ENCODE measurements at places on chromosomes 12 and 14. TPM values are rescaled to one million over a fixed set of nuclear protein-coding genes. Genes with fewer than 3 reads are reported as not detected.

DNA sequence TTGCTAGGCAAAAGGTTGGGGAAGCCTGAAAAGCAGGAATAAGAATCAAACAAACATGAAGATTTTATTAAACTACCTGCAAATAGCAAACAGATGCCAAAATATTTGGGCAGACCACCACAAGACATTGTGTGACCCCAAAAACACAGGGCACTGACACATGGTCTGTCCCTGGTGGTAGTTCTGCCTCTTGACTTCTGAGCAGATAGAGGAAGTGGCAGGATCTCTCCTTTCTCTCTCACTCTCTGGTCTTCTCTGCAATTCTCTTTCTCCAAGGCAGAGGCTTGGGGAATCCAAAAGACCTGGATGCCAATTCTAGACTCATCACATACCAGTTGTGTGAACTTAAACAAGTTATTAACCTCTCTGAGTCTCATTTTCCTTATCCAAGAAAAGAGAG, 4.3 kb upstream of the PTGDR start:
- no peaks in the 10 kb centered on the region for H3K36me3 ChIP-seq
- no peak overlapping the region for H3K27ac ChIP-seq
- H3K4me3 ChIP-seq, result no peak overlapping the region
- H3K4me1 ChIP-seq, result no peaks in the 10 kb centered on the region
- no peak for DNase-seq

DNA sequence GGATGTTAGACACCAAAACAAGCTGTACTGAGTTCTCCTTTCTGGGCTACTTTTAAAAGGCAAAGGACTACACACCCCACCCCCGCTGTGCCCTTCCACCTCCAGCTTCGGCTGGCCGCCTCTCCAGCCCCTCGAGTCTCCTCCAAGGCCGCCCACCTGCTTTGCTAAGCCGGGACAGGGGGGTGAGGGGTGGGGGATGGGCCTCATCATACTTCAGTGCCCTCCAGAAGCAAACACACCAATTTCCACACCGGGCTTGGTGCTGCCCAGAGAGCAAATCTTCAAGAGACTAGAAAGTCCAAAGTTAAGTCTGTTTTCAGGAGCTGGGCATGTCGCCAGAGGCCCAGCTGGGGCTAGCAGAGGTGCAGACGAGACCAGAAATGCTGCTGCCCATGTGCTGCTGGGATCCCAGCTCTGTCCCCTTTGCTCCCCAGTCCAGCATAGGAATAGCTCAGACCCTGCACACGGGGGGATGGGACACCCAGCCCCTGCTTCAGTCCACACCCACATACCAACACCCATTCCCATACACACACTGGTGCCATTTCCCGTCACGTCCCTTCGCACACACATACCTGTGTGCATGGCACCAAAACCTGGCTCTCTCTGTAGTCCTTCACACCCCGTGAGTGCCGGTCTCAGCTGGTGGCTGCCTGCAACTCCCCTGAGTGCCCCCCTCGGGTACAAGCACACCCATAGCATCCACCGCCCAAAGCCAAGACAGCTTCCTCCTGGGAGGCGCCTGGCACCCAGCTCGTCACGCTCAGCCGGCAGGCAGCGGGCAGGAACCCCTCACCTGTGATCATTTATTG, 1.0 kb downstream of the SLC6A12 start:
- peaks cover 55% of the 10 kb centered on the region for H3K27me3 ChIP-seq
- no peak overlapping the region for H3K27ac ChIP-seq
- H3K36me3 ChIP-seq, result no peaks in the 10 kb centered on the region
- no peak for DNase-seq

GRCh38 chr12:30420561-30420960, 275.1 kb downstream of the IPO8 start:
- H3K27me3 ChIP-seq, result no peaks in the 10 kb centered on the region
- H3K36me3 ChIP-seq, result no peaks in the 10 kb centered on the region
- no peak overlapping the region for H3K4me3 ChIP-seq
- H3K27ac ChIP-seq, result no peak overlapping the region

DNA sequence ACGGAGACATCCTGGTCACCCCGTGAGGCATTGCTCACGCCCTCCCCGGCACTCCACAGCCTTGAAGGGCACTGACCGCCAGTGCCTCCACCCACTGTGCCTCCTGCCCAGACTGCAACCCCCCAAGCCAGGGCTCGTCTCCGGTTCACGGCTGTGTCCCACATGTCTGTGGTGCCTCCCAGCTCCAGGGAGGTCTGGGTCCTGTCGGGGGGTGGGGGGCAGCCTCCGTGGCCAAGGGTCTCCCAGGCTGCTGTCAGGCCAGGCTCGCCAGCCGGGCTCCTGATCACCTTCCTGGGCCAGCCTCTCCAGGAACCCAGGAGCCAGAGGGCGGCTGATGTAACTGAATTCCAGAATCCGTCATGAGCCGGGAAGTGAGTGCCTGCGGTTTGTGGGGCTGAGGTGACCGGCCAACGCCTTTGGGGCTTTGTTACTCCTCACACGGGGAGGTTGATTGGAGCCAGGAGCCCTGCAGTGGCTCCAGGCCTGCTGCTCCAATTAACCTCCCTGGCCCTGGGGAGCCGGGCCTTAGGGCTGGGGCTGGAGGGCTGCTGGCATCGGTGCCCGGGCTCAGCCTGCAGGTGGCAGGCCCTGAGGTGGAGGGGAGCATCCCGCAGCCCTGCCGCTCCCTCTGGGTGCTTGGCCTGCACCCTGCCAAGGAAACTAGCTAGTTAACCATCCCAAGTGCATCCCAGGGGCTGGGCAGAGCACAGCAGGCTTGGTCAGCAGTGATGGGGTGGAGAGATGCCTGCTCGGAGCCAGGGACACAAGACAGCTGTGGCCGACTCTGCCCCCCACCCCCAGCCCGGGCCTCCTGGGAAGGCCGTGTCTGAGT, 36.4 kb upstream of the FBRSL1 start:
- H3K36me3 ChIP-seq, result no peaks in the 10 kb centered on the region
- H3K27me3 ChIP-seq, result no peaks in the 10 kb centered on the region
- no peak overlapping the region for H3K27ac ChIP-seq
- no peak overlapping the region for H3K4me3 ChIP-seq
- no peak for DNase-seq

GRCh38 chr12:13146336-13146938, 43.0 kb upstream of the GSG1 start:
- H3K27ac ChIP-seq, result no peak overlapping the region
- H3K27me3 ChIP-seq, result no peaks in the 10 kb centered on the region
- no peaks in the 10 kb centered on the region for H3K4me1 ChIP-seq
- H3K4me3 ChIP-seq, result no peak overlapping the region

DNA sequence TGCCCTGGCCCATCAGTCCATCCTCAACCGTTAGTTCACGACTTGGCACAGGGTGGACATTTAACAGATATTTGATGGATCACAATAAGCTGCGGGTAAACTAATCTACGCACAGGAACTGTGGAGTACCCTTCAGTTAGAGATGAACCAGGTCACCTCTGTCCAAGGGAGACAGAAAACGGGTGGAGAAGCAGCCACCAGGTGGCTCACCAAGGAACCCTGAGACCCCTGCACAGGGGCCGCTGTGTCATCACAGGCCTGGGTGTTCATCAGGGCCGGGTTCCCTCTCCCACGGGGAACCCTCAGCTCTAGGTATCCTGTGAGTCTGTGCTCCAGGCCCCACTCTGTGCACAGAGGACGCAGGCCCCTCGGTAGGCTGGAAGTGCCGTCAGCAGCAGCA, 122.2 kb downstream of the PIWIL1 start:
- no peaks in the 10 kb centered on the region for H3K27me3 ChIP-seq
- peak; percentile 77 for DNase-seq
- H3K4me3 ChIP-seq, result no peak overlapping the region
- no peaks in the 10 kb centered on the region for H3K36me3 ChIP-seq

- no peak for DNase-seq
- no peak overlapping the region for H3K4me3 ChIP-seq
- H3K4me1 ChIP-seq, result no peaks in the 10 kb centered on the region
- no peaks in the 10 kb centered on the region for H3K36me3 ChIP-seq
Measured at GRCh38 chr12:44771485-44772021, 104.6 kb downstream of the NELL2 start.

DNA sequence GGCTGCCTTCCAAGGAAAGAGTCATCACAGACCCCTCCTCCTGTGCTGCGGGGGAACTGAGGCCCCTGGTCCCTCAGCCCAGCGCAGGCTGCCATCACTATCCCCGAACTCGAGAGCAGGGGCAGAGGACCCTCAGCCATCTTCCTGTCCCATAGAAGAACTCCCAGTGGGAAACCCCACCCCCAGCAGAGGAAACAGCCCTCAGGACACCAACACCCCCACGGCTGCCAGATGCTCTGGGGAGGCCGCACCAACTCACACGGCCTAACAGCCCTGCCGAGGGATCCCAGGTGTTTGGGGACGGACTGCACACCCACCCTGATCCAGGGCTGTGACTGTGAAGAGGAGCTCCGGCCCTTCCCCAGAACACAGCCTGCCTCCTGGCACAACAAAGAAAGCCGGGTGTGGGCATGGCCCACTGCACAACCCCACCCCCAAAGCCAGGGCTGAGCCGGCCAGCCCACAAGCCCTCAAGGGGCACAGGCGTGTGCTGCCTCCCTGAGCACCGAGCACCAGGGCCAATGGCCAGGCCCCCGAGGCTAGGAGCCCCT, 16.3 kb upstream of the C14orf180 start:
- H3K4me3 ChIP-seq, result no peak overlapping the region
- no peak for DNase-seq
- no peaks in the 10 kb centered on the region for H3K27me3 ChIP-seq
- peaks cover 2% of the 10 kb centered on the region for H3K4me1 ChIP-seq
- H3K36me3 ChIP-seq, result no peaks in the 10 kb centered on the region

- H3K36me3 ChIP-seq, result no peaks in the 10 kb centered on the region
- no peak overlapping the region for H3K4me3 ChIP-seq
- no peaks in the 10 kb centered on the region for H3K4me1 ChIP-seq
- peak; percentile 82 for DNase-seq
Measured at GRCh38 chr14:55731881-55732498, 152.0 kb downstream of the KTN1 start.

DNA sequence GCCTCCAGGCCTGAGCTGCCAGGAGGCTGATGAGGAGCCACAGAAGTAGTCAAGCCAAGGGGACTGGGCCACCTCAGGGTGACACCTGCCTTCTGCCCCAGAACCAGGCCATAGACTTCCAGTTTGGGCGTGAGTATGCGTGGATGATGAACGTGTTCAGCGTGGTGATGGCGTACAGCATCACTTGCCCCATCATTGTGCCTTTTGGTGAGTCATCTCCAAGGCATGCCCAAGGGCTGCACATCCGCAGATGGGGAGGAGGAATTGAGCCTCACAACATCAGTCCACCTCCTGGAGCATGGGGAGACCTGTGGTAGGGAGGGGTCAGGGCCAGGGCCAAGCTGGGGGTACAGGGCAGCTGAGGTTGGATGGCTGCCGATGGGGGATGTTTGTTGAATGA, 22.3 kb downstream of the NGB start:
- no peak for DNase-seq
- no peaks in the 10 kb centered on the region for H3K36me3 ChIP-seq
- no peaks in the 10 kb centered on the region for H3K4me1 ChIP-seq
- H3K4me3 ChIP-seq, result no peak overlapping the region
- H3K27me3 ChIP-seq, result no peaks in the 10 kb centered on the region
- H3K27ac ChIP-seq, result no peak overlapping the region

DNA sequence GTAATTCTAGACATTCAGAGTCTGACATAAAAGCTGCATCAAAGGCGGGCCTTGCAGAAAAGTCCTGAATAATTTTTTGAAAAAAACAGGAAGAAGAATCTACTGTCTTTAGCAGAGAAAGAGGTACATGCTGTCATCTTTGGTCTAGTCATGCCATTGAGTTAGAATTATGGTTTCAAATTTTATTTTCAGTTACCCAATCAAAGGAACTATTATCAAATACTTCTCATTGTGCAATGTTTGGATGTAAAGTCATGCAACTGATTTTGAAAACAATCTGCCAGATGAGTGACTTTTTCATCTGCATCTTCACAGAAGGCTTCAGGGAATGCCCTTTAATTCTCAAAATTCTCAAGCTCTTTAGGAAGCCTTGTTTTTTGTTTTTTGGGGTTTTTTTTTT, 803.5 kb downstream of the FLRT2 start:
- H3K27me3 ChIP-seq, result peaks cover 24% of the 10 kb centered on the region
- H3K36me3 ChIP-seq, result no peaks in the 10 kb centered on the region
- H3K4me3 ChIP-seq, result no peak overlapping the region
- H3K4me1 ChIP-seq, result no peaks in the 10 kb centered on the region

DNA sequence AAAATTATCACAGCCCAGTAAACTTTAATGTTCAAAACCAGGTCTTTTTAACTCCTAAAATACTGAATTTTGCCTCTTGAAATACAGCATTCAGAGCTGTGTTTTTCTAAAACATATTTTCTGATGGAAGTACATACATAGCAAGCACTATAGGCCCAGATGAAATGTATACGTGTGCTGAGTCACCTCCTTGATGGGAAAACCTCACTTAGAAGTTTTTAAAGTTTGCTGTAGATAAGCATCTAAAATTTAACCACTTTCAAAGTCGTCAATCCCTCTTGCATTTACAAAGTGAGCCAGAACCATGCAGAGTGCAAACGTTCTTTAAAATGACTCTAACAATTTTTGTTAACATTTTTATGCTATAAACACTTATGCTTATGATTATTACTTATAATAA, 618.8 kb downstream of the RPS29 start:
- DNase-seq, result no peak
- H3K4me1 ChIP-seq, result no peaks in the 10 kb centered on the region
- H3K27me3 ChIP-seq, result no peaks in the 10 kb centered on the region
- no peak overlapping the region for H3K4me3 ChIP-seq

- no peak overlapping the region for H3K4me3 ChIP-seq
- H3K27ac ChIP-seq, result no peak overlapping the region
- no peaks in the 10 kb centered on the region for H3K4me1 ChIP-seq
- no peaks in the 10 kb centered on the region for H3K36me3 ChIP-seq
- H3K27me3 ChIP-seq, result no peaks in the 10 kb centered on the region
Measured at GRCh38 chr12:40015345-40015744, 90.5 kb downstream of the SLC2A13 start.

GRCh38 chr12:126761420-126761819, 1505.5 kb upstream of the TMEM132C start:
- H3K4me3 ChIP-seq, result no peak overlapping the region
- H3K27me3 ChIP-seq, result no peaks in the 10 kb centered on the region
- H3K4me1 ChIP-seq, result no peaks in the 10 kb centered on the region
- H3K36me3 ChIP-seq, result no peaks in the 10 kb centered on the region

DNA sequence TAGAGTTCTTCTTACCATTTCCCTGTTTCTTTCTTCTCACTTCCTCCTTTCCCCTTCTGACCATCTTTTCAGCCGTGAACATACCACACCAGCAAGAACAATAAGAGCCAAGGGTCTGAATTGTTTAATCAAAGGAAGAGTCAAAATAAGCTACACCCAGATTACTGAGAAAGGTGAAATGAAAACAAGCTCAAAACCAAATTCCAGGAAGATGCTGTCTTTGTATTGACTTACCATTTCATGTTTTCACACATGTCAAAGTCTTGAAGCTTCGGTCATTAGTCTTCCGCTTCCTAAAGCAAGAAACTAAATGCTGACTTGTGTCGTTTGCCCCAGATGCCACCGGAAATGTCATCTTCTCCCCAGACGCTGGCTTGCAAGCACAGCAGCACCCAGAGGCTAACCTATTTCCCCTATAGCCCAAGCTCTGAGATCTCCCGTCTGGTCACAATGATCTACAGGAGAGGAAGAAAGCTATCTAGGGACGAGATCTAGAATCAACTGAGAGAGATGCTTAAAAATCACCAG, 136.5 kb upstream of the AMIGO2 start:
- H3K36me3 ChIP-seq, result no peaks in the 10 kb centered on the region
- no peaks in the 10 kb centered on the region for H3K27me3 ChIP-seq
- no peaks in the 10 kb centered on the region for H3K4me1 ChIP-seq
- H3K4me3 ChIP-seq, result no peak overlapping the region
- no peak overlapping the region for H3K27ac ChIP-seq

CDK4 gene
- total RNA-seq, result 144 TPM

CLEC6A gene
- 0.20 TPM for total RNA-seq

IAPP gene
- not detected for total RNA-seq

LTBP2 gene
- total RNA-seq, result 2.9 TPM

OAS1 gene
- total RNA-seq, result not detected

ZNF891 gene
- 2.8 TPM for total RNA-seq

TAS2R42 gene
- total RNA-seq, result not detected

RNASE7 gene
- total RNA-seq, result not detected

All from endodermal cell (in vitro differentiated cells).